ENCODE measurements at places on chromosomes 5 and 9.

GRCh38 chr5:6791031-6791430, 77.8 kb downstream of the TENT4A start:
- DNase-seq = no peak

- no peak for DNase-seq
Observed at GRCh38 chr9:34654323-34655051, 2.5 kb downstream of the IL11RA start.

DNA sequence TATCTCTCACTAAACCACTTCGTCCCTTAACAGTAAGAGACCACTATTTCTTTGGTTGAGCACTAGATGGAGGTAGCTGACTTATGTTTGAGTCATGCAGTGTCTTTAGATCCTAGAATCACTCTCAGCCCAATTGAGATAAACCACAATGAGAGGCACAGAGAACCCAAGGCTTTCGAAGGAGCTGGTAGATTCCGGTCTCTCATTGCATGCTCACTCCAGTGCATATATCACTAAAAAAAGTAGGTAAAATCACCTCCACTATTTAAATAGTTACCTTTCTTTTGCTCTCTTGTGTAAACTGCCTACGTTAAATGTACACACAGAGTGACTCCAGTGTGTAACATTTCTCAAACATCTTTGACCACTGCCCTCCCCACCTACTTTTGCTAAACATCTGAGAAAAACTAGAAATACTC, 27.6 kb downstream of the ACTL7A start:
- no peak for DNase-seq

GRCh38 chr9:113654605-113655428, 191.3 kb downstream of the RGS3 start:
- DNase-seq = no peak

- DNase-seq = no peak
Observed at GRCh38 chr5:135873831-135874230, 21.8 kb downstream of the IL9 start.

DNA sequence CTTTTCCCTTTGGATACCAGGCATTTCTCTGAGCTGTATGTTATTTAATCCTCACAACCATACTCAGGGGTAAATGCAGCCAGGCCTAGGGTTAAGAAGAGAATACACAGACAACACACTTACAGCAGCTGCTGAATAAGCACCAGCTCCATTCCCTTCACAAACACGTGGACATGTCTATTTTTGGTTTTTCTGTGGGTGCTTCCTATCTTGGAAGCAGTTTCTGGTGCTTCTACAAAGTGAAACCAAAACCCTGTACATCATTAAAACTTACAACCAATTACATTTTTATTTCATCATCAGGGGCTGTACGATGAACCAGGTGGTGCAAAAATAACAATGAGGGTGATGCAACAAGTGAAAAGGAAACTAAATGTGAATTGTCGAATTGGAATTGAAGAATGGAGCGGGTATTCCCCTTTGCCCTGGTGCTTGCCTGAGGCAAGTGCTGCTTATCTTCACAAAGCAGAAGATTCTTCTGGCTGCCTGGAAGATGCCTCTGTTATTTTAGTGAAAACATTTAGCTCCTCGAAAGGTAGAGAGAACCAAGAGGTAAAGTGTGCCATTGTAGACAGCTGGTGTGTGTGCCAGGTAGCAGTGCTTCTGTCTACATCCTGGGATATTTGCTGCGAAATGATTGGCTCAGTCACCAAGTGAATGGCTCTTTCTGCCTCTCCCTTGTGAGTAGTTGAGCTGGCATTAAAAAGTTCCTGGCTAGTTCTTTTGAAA, 18.6 kb upstream of the IFNB1 start:
- no peak for DNase-seq

- no peak for DNase-seq
Observed at GRCh38 chr9:116844621-116845020, 157.5 kb downstream of the TRIM32 start.

DNA sequence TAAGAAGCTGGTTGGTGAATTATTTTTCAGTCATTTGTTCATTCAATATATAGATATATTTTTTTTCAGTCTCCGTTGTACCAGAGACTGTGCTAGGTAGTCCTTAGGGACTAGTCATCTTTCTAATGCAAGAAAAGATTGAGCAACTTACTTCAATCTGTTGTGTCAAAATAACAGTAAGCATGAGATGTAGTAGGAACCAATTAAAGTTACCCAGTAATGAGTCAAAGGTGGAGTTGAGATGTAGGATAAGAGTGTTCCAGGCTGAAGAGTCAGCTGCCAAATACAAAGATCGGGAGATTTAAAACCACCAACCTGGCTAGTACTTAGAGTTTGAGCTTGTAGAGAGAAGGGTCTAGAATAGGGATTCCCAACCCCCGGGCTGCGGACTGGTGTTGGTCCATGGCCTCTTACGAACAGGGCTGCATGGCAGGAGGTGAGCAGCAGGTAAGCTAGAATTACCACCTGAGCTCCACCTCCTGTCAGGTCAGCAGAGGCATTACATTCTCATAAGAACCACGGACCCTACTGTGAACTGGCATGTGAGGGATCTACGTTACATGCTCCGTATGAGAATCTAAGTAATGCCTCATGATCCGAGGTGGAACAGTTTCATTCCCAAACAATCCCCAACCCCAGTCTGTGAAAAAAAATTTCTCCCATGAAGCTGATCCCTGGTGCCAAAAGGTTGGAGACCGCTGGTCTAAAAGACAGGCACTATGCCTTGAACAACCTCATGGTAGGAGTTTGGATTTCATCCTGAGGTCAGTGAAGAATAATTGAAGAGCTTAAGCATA, 1241.5 kb upstream of the WWC1 start:
- no peak for DNase-seq

DNA sequence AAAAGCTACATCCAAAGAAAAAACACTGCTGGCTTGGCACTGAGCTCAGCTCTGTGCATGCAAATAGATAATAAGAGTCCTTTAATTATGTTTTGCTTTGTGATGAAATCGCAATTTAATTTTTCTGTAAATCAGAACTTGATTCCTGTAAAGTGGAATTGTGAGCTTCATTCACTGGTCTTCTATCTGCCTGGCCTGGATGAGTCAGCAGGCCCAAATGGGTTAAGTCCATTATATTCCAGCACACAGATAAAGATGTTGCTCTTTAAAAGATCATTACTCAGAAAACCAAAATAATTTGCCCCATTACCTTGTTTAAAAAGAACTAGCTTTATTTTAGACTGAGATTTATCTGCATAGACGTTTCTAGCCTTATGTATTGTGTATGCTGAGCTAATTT, 90.4 kb downstream of the CARTPT start:
- DNase-seq = no peak

DNA sequence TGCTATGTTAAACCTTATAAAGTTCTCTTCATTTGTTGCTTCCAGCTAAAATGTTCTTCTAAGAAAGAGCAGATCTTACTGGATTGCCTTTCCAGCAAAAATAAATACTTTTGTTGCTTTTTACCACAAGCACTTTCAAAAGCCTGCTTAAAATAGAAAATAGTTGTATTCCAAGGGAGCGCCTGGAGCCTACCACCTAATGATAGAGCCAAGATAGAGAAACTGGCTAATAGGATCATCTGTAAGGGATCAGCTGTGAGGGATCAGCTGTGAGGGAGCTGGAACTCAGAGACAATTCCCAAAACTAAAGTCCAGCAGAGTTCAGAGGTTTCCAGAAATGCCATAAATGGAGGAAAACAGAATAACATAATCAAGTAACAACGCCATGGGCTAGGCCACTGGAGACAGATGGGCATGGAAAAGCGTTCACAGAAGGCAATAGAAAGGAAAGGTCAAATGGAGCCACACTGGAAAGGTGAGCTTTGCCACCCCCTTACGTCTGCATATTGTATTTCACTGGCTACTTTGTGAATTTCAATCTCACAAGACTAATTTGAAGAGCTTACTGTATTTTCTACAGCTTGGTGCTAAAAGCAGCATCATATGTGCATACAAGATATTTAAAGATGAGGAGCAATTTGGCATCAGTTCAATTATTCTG, 140.6 kb upstream of the TLE4 start:
- DNase-seq = no peak

DNA sequence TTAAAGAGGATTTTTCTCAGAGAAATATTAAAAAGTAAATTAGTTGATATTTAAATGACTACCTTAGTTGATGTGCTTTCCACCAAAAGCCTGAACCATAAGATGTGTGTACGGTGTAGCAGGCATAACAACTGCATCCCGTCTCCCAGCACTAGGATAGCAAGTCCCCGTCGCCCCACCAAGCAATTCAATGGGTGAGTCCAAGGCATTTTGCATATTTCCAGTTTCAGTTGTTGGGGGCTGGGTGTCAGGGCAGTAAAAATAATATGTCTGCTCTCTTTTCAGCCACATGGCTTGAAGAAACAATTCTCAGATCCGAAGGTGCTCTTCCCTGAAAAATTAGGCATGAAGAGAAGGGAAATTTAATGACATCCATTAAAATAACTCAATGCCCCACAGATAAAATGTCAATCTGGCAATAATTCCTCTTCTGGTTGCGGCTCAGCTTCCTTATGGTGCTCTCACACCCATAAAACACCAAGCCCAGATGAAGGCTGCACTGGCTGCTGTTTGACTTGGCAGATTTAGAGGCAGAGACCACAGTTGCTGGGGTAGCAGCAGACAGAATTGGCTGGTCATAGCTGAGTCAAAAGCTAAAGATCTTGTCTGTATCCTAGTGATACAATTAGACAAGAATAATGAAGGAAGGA, 124.4 kb upstream of the ADCY2 start:
- no peak for DNase-seq

DNA sequence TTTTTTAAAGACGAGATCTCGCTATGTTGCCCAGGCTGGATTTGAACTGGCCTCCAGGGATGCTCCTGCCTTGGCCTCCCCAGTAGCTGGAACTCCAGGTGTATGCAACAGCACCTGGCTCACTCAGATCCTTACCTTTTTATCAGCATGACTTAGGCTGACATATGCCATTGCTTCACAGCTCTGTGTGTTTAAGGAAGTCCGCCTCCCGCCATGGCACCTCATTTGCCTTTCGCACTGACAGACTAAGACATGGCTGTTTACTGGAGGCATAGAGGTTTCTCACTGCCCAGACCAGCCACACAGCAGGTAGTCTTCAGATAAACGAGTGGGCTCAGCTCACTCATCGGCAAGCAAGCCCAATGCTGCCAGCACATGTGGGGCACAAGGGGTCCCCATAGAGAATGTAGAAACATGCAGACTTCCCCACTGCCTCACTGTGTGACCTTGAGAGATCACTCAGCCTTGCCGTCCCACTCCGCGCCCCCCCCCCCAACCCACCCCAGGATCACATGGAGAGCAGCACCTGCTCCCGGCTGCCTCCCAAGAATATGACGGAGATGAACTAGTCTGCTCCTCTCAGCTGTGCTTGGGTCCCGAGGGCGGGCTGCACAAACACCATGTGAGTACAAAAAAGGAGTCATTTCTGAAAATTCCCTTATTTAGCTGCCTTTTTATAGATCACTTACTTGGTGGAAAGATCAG, 62.8 kb downstream of the DCP2 start:
- no peak for DNase-seq

- no peak for DNase-seq
Observed at GRCh38 chr5:52963636-52964035, 25.5 kb upstream of the ITGA2 start.

- DNase-seq = no peak
Observed at GRCh38 chr5:151130922-151131891, 26.4 kb downstream of the ANXA6 start.

DNA sequence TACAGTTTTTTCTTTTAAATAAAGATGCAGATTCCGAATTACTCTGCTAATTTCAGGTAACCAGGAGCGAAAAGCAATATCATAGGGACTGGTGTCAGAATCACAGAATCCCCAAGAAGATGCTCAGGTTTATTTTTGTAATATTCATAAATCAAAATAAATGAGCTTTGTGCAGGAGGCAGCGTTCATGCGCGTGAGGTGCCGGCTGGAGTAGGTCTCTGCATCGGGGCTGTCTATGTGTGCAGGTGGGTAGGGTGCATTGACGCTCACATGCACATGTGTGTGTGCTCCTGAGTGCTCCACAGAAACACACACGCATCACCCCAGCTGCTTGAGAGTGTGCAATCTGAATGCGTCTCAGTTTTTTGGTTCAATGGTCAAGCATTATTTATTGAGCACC, 226.4 kb downstream of the PBX3 start:
- no peak for DNase-seq

DNA sequence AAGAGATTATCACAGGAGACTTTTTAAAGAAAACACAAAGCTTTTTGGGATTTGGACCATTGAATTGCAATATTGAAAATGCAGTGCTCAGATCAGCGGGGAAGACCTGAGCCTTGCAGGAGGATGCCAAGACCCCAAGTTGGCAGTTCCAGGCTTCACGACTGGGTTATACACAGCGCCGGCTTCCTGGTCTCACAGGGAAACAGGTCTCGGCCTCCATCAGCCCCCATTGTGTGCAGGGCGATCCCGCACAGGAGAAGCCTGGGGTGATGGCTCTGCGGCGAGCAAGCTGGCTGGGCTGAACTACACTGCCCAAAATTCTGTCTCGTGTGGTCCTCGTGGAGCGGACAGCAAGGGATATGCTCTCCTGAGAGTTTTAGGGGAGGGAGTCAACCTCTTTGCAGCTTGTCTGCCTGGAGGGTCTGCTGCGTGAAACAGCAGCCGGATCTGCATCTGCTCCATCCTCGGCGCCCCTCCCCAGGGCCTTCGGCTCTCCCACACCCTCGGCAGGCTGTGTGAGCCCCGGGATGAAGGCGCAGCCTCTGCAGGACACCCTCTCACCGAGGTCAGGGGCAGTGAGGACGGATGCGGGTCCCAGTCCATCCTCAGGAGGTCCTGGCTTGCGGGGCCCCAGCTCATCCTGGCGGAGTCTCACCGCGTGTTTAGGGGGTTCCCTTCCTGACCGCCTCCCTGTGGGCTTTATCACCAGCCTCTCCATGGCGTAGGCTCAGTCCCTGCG, 60.6 kb downstream of the NSUN2 start:
- DNase-seq = no peak

GRCh38 chr5:14212838-14213237, 69.7 kb downstream of the TRIO start:
- DNase-seq = no peak

DNA sequence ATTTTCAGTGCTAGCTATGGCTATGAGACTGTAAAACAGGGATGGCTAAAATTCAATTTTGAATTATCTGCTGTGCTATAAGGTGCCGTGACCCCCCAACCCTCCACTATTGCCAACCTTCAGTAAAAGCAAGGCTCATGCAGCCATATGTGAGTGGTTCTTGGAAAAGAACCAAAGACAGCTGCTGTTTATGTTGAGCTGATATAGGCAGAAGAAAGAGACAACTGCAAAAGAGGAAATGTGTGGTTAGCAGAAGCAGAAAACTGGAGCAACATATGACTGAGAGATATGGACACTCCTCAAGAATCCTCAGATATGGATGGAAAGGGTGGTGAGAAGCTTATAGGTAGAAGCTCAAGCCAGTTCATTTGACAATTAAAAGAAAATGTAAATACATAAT, 200.3 kb downstream of the TLE1 start:
- DNase-seq = no peak

DNA sequence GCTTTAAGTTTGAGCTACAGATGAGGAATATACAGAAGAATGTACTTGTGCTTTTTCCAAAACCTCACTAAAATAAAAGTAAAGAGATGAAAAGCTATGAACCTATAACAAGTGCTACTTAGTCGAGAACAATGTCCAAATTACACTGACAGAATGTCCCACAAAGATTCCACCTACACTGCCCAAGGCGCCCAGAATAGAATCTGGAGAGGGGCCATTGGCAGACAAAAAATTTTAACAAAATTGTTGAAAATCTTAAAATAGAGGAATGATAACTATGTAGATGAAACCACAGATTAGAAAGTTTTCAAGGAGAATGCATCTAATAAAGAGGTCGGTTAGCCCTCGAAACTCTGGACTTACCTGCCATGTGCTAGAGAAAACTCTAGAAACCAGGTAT, 235.3 kb downstream of the CETN3 start:
- no peak for DNase-seq

GRCh38 chr9:115063058-115063845, 54.7 kb downstream of the TNC start:
- DNase-seq = no peak
